ENCODE measurements at places on chromosomes 12 and 14.

GRCh38 chr12:116358893-116359761 lies 81.6 kb upstream of the MED13L start:
- peaks cover 7% of the 10 kb centered on the region for H3K4me1 ChIP-seq
- peak overlapping the region; percentile 33 for H3K4me3 ChIP-seq
- H3K36me3 ChIP-seq, result no peaks in the 10 kb centered on the region

DNA sequence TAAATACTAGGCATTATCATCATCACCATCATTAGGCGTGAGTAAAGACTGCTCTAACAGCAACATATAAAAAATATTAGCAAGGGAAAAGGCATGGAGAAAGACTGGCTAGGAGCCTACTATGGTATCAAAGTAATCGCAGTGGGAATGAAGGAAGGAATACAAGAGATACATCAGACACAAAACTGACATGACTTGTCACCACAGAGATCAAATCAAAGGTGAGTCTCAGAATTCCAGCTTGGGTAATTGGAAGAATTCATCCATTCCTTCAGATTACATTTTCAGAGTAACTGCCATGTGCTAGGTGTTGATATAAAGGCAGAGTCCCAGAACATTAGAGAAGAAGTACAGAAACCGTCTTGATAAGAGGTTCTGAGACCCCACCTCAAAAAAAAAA lies 10.2 kb downstream of the ZBTB25 start:
- no peak overlapping the region for H3K27ac ChIP-seq
- no peaks in the 10 kb centered on the region for H3K27me3 ChIP-seq
- H3K4me1 ChIP-seq, result peaks cover 13% of the 10 kb centered on the region
- peaks cover 15% of the 10 kb centered on the region for H3K36me3 ChIP-seq
- no peak for DNase-seq

- no peaks in the 10 kb centered on the region for H3K4me1 ChIP-seq
- DNase-seq, result no peak
- no peak overlapping the region for H3K27ac ChIP-seq
- no peaks in the 10 kb centered on the region for H3K27me3 ChIP-seq
Observed at GRCh38 chr14:54102051-54102456, 145.4 kb upstream of the BMP4 start.

GRCh38 chr14:99627510-99628381 lies 17.2 kb upstream of the HHIPL1 start:
- H3K27ac ChIP-seq, result no peak overlapping the region
- H3K4me1 ChIP-seq, result peaks cover 5% of the 10 kb centered on the region
- H3K4me3 ChIP-seq, result no peak overlapping the region
- no peaks in the 10 kb centered on the region for H3K36me3 ChIP-seq

DNA sequence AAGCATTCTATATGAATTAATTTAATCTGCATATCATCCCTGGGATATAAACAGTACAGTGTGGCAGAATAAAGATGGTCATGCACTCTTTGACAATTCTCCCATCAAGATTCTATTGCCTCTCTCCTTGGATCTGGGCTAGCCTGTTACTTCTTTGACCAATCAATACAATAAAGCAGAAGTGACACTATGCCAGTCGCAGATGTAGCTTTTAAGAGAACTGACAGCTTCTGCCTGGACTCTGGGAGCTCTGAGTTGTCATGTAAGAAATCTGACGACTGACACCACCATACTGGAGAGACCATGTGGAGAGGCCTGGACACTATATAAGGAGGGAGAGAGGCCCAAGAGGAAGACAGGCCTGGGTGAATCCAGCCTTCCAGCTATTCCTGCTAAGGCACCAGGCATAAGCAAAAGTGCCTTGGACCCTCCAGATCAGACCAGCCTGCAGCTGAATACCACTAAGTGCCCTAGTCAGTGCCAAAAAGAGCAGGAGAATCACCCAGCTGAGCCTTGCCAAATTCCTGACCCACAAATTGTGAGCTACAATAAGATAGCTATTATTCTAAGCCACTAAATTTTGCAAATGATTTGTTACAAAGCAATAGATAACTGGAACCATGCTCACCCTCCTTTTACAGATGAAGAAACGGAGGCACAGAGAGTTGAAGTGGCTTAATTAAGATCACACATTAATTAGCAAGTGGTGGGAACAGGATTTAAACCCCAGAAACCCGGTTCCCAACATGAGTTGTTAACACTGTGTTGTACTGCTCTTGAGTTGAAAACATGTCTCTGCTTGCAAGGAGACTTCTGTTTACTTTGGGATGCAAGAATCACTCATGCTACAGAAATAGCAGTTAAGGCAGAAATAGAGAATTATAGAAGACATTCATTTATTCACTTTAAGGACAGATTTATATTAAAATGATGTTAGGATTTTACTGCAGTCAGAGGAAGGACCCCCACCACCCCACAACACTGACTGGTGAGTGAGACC lies 84.6 kb downstream of the RIN3 start:
- no peak overlapping the region for H3K27ac ChIP-seq
- no peak overlapping the region for H3K4me3 ChIP-seq
- no peak for DNase-seq
- H3K4me1 ChIP-seq, result peaks cover 2% of the 10 kb centered on the region
- no peaks in the 10 kb centered on the region for H3K27me3 ChIP-seq

GRCh38 chr12:79151956-79152355 lies 287.4 kb downstream of the SYT1 start:
- no peaks in the 10 kb centered on the region for H3K36me3 ChIP-seq
- H3K4me3 ChIP-seq, result no peak overlapping the region
- no peaks in the 10 kb centered on the region for H3K27me3 ChIP-seq

GRCh38 chr14:61493239-61493638 lies 171.9 kb downstream of the PRKCH start:
- peaks cover 74% of the 10 kb centered on the region for H3K36me3 ChIP-seq
- peaks cover 8% of the 10 kb centered on the region for H3K4me1 ChIP-seq
- DNase-seq, result no peak
- H3K27ac ChIP-seq, result no peak overlapping the region
- no peak overlapping the region for H3K4me3 ChIP-seq
- H3K27me3 ChIP-seq, result no peaks in the 10 kb centered on the region

DNA sequence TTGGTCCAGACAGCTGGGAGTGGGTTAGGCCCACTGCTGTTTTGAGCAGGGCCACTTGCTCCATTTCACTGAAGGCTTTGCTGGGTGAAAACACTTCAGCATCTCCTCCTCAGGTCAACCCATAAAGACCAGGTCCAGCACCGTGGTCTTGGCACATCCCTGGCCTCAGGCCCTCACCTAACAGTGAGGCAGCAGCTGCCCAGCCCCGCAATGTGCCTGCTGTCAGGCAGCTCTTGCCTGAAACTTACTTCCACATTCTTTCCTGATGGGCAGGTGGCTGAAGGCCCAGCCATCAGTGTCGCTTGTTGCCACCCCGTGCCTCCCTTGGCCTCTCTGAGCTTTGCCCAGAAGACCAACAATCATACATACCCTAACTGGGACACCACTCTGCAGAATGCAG lies 54.4 kb downstream of the ANAPC7 start:
- H3K27me3 ChIP-seq, result no peaks in the 10 kb centered on the region
- H3K27ac ChIP-seq, result no peak overlapping the region
- no peak for DNase-seq
- H3K36me3 ChIP-seq, result peaks cover 36% of the 10 kb centered on the region
- peaks cover 10% of the 10 kb centered on the region for H3K4me1 ChIP-seq

GRCh38 chr12:44835641-44836379 lies 40.3 kb downstream of the NELL2 start:
- peak overlapping the region; percentile 26 for H3K27ac ChIP-seq
- peaks cover 26% of the 10 kb centered on the region for H3K4me1 ChIP-seq
- no peak overlapping the region for H3K4me3 ChIP-seq
- DNase-seq, result no peak

DNA sequence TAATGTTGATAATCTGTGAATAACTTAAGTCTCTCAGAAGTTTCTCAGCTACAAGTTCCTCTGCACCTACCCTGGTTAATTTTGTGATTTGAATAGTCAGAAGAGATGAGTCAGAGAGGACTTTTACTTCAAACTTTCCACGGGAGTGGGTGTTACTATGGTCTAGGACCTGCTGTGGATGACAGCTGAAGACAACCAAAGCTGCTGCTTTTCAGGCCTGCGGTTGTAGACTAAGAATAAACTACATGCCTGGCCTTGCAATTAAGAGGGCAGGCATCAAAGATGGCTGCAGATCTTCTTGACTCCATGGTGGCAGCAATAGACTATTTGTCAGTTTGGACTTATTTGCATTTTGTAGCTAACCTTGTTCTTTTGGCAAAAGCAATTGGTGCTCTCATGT lies 227.1 kb upstream of the KRR1 start:
- no peaks in the 10 kb centered on the region for H3K36me3 ChIP-seq
- no peak for DNase-seq
- H3K27me3 ChIP-seq, result no peaks in the 10 kb centered on the region
- H3K27ac ChIP-seq, result no peak overlapping the region
- H3K4me3 ChIP-seq, result no peak overlapping the region

GRCh38 chr12:107372229-107372658 lies 278.9 kb upstream of the CRY1 start:
- no peak overlapping the region for H3K4me3 ChIP-seq
- H3K4me1 ChIP-seq, result peaks cover 49% of the 10 kb centered on the region
- no peaks in the 10 kb centered on the region for H3K36me3 ChIP-seq
- H3K27me3 ChIP-seq, result no peaks in the 10 kb centered on the region
- DNase-seq, result peak; percentile 27
- H3K27ac ChIP-seq, result peak overlapping the region; percentile 66

- H3K27ac ChIP-seq, result no peak overlapping the region
- no peaks in the 10 kb centered on the region for H3K4me1 ChIP-seq
- H3K36me3 ChIP-seq, result no peaks in the 10 kb centered on the region
- no peak overlapping the region for H3K4me3 ChIP-seq
Observed at GRCh38 chr12:52455821-52456220, 3.9 kb upstream of the KRT6B start.

DNA sequence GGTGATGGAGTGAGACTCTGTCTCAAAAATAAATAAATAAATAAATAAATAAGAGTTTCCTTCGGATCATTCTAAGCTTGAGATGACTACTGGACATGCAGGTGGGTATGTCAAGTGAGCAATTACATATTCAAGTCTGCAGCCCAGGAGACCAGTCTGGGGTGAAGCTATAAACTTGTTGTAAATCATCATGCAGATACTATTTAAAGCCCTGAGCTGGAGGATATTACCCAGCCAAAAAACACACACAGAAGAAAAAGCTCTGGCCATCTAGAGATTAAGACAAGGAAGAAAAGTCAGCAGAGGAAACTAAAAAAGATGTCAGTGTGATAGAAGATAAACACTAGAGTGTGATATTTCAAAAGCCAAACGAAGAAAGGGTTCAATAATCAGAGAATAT lies 47.0 kb upstream of the PDZRN4 start:
- no peak for DNase-seq
- H3K4me1 ChIP-seq, result no peaks in the 10 kb centered on the region
- no peaks in the 10 kb centered on the region for H3K27me3 ChIP-seq
- H3K36me3 ChIP-seq, result no peaks in the 10 kb centered on the region
- no peak overlapping the region for H3K4me3 ChIP-seq
- H3K27ac ChIP-seq, result no peak overlapping the region

GRCh38 chr14:101500681-101501080 lies 60.6 kb upstream of the DIO3 start:
- no peaks in the 10 kb centered on the region for H3K36me3 ChIP-seq
- no peak for DNase-seq
- H3K4me1 ChIP-seq, result no peaks in the 10 kb centered on the region
- H3K27me3 ChIP-seq, result no peaks in the 10 kb centered on the region
- no peak overlapping the region for H3K4me3 ChIP-seq

DNA sequence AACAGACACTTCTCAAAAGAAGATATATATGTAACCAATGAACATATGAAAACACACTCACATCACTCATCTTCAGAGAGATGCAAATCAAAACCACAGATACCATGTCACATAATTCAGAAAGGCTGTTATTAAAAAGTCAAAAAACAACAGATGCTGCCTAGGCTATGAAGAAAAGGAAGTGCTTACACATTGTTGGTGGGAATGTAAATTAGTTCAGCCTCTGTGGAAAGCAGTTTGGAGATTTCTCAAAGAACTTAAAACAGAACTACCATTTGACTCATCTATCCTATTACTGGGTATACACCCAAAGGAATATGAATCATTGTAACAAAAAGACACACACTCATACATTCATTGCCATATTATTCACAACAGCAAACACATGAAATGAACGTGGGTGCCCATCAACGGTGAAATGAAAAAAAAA lies 35.1 kb downstream of the EIF2S3B start:
- no peaks in the 10 kb centered on the region for H3K4me1 ChIP-seq
- no peak overlapping the region for H3K4me3 ChIP-seq
- H3K27me3 ChIP-seq, result no peaks in the 10 kb centered on the region

GRCh38 chr12:12836571-12836970 lies 23.4 kb downstream of the DDX47 start:
- no peak overlapping the region for H3K4me3 ChIP-seq
- no peak for DNase-seq
- peaks cover 14% of the 10 kb centered on the region for H3K36me3 ChIP-seq

DNA sequence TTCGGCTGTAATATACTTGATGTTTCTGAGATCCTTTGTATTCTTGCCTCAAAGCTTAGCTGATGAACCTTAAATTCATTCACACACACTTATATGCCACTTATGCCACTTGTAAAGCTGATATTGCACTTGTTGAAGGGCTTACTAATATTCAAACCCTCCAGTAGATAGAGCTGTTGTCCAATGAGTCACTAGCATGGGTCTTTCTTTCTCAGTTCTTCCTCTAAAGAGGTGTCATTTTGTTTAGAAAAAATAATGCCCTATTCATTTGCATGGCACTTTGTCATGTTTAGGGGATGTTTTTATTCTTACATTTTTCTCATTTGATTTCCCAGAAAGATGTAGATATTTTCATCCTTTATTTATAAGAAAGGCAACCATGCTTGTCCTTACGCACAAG lies 56.4 kb downstream of the MON2 start:
- peaks cover 3% of the 10 kb centered on the region for H3K36me3 ChIP-seq
- H3K4me3 ChIP-seq, result no peak overlapping the region
- H3K4me1 ChIP-seq, result no peaks in the 10 kb centered on the region

GRCh38 chr14:105883066-105884005 lies 357.0 kb downstream of the TMEM121 start:
- no peaks in the 10 kb centered on the region for H3K36me3 ChIP-seq
- no peak overlapping the region for H3K4me3 ChIP-seq
- DNase-seq, result no peak

DNA sequence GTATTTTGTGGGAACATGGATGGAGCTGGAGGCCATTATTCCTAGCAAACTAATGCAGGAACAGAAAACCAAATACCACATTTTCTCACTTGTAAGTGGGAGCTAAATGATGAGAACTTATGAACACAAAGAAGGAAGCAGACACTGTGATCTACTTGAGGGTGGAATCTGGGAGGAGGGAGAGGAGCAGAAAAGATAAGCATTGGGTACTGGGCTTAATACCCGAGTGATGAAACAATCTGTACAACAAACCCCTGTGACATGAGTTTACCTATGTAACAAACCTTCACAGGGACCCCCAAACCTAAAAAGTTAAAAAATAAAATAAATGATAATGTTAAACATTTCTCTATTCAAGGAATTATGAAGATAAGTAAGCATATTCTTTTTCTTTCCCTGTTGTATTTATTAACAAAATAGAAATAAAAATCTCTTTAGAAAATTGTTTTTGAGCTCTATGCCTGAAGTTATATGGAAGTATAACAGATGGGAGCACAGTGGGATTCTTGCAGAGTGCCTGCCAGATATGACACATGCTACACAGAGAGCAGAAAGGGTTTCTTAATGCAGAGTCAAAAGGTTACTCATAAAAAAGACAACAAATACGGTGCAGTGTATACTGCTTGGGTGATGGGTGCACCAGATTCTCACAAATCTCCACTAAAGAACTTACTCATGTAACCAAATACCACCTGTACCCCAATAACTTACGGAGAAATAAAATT lies 52.0 kb upstream of the SYNE2 start:
- no peak overlapping the region for H3K4me3 ChIP-seq
- peaks cover 2% of the 10 kb centered on the region for H3K4me1 ChIP-seq
- H3K27me3 ChIP-seq, result no peaks in the 10 kb centered on the region
- no peaks in the 10 kb centered on the region for H3K36me3 ChIP-seq

GRCh38 chr12:124919521-124920352 lies 5.3 kb upstream of the UBC start:
- peaks cover 64% of the 10 kb centered on the region for H3K4me1 ChIP-seq
- H3K27me3 ChIP-seq, result no peaks in the 10 kb centered on the region
- peak overlapping the region; percentile 90 for H3K27ac ChIP-seq
- no peak for DNase-seq
